ENCODE measurements at places on chromosomes 4 and X.

DNA sequence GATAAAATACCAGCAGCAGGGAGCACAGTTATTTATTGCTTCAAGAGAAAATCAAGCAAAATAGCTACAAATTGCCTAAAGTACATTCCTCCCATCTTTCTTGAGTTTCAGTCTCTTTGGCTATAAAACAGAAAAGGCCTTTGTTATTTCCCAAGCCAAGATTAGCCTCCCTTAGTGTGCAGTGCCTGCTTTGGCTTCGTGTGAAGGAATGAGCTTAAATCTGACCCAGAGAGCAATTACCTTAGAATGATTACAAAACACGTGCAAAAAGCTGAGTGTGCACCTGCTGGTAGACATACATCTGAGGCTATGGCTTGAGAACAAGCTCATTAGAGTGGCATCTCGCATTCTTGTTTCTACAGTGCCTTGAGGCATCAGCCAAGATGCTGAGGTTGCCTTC lies 250.8 kb downstream of the C4orf33 start:
- no peak for DNase-seq

- DNase-seq: peak; percentile 51
Observed at GRCh38 chrX:150897421-150898320, 797 bp downstream of the CD99L2 start.

- DNase-seq: no peak
Observed at GRCh38 chr4:138184886-138185285, 57.3 kb downstream of the SLC7A11 start.

GRCh38 chrX:9832811-9833210 lies 46.6 kb downstream of the SHROOM2 start:
- peak; percentile 71 for DNase-seq

- no peak for DNase-seq
Observed at GRCh38 chr4:123600987-123601904, 204.7 kb downstream of the SPRY1 start.

DNA sequence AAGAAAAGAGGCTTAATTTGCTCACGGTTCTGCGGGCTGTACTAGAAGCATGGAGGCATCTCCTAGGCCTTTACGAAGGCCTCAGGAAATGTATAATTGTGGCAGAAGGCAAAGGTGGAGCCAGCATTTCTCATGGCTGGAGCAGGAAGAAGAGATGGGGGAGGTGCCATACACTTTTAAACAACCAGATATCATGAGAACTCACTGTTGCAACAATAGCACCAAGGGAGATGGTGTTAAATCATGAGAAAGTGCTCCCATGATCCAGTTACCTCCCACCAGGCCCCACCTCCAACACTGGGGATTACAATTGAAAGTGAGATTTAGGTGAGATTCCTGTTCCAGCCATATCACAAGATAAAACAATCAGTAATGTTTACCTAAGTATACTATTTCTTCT lies 45.5 kb downstream of the MTHFD2L start:
- DNase-seq: peak; percentile 71

DNA sequence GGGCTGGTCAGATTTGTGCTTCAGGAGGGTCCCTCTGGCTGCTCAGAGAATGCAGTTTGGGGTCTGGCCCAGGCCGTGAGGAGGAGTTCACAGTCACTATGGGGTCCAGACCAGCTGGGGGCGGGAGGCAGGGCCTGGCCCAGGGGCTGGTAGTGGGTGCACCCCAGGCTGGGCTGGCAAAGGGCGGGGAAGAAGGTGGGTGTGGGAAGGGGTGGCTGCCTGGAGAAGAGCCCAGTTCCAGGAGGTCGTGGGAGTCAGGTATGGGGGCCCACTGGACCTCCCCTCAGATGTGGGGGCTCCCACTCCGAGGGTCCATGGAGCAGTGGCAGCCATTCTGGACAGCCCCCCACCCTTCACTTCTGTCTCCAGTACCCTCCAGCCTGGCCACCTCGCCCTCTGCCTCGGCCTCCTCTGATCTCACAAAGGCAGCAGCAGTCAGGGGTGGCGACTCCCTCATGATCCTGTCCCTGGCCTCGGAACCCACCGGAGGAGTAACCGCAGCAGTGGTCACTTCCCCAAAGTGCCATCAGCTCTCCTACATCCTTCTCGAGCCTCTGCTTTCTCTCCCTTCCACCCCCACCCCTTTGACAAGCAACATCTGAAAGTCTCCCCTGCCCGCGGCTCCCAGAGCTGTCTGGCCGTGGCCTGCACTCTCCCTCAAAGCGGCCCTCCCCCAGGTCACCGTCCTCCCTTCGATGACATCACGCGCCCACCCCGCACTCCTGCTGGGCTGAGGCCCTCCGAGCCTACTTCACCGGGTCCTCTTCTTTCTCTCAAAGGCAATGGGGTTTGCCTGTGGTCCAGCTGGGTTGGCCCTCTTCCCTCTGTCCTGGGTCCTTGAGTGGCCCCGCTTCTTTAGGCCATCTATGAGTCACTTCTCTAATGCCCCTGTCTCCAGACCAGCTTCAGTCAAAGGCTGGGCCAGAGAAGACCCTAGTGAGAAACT lies 1.7 kb upstream of the SLC6A8 start:
- DNase-seq: no peak

DNA sequence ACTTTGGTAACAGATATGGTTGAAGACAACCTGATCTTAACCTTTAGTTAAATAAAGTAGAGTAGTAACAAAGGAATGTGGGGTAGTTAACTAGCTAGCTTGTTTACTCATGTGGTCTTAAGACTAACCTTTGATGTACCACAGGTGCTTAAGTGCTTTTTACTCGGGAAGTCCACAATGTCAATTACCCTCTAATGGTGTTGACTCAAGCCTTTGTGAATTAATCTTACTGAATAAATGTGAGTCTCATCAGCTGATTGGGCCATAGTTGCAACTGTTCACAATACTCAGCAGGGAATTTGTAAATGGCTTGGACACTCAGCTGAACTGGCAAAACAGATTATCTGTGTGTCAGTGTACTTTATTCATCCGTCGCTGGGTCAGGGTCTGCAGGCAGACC lies 119.0 kb upstream of the UGT8 start:
- no peak for DNase-seq
